ENCODE measurements at places on chromosomes 3 and 15.

DNA sequence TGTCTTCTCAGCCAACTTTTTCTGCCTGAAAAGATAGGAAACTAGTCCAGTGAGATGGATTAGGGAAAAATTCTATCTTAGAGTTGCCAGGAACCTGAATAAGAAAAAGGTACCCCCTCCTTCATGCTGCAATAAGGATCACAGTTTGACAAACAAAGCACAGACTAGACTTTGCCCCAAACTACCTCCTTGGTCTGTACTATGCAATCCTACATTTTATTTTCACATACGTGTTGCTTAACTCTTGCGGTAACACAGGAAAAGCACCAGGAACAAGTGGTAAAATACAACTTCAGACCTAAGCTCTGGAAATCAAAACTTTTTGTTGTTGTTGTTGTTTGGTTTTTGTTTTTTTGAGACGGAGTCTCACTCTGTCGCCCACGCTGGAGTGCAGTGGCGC is 11.3 kb upstream of the IL12A start:
- DNase-seq, result no peak

GRCh38 chr3:142902356-142902755 is 13.5 kb upstream of the PCOLCE2 start:
- no peak for DNase-seq

GRCh38 chr3:134650431-134651346 is at the start of gene KY:
Gene KY, minus strand, starts transcription at chr3:134651022. Its CDS starts 62 bp downstream, at chr3:134650960.
- DNase-seq, result peak; percentile 50

DNA sequence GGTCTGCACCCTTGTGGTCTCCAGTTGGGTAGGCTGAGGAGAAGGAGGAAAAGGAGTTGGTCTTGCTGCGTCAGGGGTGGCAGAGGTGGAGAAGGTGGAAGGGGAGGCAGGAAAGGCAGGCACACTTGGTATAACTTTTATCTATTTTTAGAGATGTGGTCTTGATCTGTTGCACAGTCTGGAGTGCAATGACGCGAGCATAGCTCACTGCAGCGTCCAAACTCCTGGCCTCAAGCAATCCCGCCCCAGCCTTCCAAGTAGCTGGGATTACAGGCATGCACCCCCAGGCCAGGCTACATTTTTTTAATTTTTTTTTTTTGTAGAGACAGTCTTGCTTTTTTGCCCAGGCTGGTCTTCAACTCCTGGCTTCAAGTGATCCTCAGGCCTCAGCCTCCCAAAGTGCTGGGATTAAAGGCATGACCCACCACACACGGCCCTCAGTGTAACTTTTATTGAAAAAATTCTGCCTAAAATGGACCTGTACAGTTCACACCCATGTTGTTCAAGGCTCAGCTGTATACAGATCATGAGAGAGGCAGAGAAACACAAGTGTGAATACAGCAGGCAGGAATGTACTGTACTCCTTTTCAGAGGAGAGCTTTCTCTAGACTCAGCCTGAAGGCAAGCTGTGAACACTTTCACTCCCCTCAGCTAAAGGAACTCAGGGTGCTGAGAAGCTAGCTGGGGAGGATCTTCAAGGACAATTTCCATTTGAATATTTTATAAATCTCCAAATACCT is 2.1 kb upstream of the RHOV start:
- DNase-seq, result no peak

DNA sequence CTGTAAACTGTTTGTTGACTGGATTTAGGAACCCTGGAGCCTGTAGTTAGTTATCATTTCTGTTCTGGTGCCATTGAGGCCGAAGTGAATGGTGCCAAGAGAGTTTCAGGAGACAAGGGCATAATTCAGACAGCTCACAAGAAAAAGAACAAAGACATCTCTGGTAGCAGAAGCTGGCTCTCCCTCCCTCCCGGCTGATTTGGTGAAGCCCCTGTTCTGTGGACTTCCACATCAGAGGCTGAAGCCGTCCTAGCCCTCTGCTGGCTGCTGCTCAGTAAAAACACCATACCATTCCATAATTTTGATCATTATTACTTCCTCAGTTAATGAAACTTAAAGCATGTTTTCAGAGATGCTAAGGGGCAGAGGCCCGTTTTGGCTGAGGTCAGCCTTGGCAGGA is 381.2 kb upstream of the WNT5A start:
- DNase-seq, result no peak

- DNase-seq, result no peak
Measured at GRCh38 chr3:66104535-66104934, 65.8 kb upstream of the MAGI1 start.

- no peak for DNase-seq
Measured at GRCh38 chr15:41340189-41340695, 7.6 kb downstream of the NUSAP1 start.

- DNase-seq, result no peak
Measured at GRCh38 chr15:101138913-101139880, 112.7 kb downstream of the CHSY1 start.

DNA sequence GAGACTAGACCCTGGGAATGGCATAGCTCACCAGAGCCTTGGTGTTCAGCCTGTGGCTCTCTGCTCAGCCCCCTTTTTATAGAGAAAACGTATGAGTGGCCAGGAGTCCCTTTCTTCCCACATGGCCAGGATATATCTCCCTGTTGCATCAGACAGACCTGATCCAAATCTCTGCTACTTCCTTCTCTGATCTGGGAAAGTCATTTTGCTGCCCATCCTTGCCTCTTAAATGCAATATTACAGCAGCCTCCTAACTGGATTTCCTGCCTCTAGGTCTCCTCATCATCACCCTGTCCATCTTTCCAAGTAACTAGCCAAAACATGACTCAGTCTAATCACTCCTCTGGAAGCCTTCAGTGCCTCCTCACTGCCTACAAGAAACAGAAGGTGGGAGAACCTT is 42.9 kb downstream of the CTDSPL start:
- no peak for DNase-seq

DNA sequence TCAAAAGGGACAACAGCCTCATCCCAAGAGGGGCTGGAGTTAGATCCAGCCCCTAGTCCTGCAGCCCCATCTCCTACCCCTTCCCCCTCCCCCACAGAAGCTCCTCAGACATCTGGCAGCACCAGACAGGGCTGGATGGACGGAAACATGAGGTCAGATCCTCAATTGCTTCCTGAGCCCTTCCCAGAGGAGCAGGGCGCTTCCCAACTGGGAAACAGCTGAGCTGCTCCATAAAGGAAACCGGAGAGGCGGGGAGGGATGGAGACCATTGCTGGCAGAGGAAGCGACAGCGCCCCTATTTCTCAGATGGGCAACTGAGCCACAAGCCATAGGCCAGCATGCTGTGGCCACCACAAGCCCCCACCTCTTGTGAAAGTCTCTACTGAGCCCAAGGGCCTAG is 18.3 kb upstream of the CYP11A1 start:
- no peak for DNase-seq

GRCh38 chr3:82960379-82960778 is 1198.9 kb upstream of the GBE1 start:
- no peak for DNase-seq

DNA sequence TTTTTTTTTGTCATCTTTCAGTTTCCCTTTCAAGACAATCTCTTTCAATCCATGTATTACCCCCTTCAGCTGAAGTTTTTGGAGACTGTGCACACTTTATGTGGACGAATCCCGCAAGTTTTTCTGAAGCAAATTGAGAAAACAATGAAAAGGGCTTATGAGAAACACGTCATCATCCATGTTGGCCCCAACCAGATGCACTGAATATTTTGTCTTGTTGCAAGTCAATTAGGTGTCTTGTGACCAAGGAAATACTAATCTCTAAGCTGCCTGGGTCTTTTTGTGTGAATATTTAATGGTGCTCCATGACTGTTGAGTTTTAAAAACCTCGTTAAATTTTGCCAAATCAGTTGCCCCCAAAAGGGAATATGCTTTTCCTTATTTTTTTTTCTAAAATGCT is 21.7 kb upstream of the PPP4R2 start:
- DNase-seq, result no peak

GRCh38 chr3:179541596-179541995 is 21.1 kb upstream of the ACTL6A start:
- no peak for DNase-seq

- no peak for DNase-seq
Measured at GRCh38 chr3:194871864-194872668, 186.4 kb downstream of the FAM43A start.

- DNase-seq, result no peak
Measured at GRCh38 chr3:117439812-117440211, 730.2 kb downstream of the TUSC7 start.

GRCh38 chr3:171491361-171491760 is 31.2 kb upstream of the TNIK start:
- DNase-seq, result no peak

- no peak for DNase-seq
Measured at GRCh38 chr15:22257047-22258008, 177.0 kb downstream of the OR4M2 start.

DNA sequence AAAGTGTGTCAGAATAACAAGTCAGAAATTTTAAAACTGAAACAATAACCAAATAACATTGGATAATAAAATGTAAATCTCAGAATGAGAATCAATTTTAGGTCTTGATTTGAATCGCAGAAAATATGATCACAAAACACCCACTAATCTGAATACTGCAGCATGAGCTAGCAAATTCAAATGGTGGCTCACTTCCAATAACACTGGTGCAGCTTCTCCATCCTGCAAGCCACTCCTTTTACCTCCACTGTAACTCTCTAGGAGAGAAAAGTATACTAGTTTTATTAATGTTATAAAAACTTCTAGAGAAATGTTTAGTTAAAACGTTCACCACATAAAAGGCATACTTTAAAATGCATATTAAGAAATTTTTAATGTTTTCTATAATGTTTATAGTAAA is 30.4 kb downstream of the UBE3A start:
- DNase-seq, result no peak

DNA sequence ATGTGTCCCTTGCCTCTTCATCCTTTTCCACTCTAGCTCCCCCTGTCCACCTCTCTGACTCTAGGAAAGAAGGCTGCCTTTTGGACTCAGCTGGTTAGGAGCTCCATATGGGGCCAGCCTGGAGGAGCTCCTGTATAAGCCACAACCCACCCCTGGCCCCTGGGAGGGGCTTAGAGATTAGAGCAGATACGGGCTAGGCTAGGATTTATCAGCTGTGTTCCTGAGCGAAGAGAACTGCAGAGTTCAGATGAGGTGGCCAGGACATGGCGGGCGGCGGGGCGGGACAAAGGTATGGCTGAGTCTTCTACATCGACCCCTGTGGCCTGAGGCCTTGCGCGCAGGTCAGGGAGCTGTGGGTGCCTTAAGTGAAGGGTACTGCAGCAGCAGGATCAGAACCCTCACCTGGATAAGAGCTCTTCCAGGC is 7.9 kb downstream of the NBEAL2 start:
- no peak for DNase-seq

- no peak for DNase-seq
Measured at GRCh38 chr3:122508135-122508914, 6.4 kb downstream of the KPNA1 start.

- no peak for DNase-seq
Measured at GRCh38 chr3:70970171-70970570, 613.4 kb downstream of the FOXP1 start.

- no peak for DNase-seq
Measured at GRCh38 chr3:151631946-151632345, 101.8 kb upstream of the AADACL2 start.

- DNase-seq, result no peak
Measured at GRCh38 chr15:51315726-51316125, 22.7 kb downstream of the CYP19A1 start.

DNA sequence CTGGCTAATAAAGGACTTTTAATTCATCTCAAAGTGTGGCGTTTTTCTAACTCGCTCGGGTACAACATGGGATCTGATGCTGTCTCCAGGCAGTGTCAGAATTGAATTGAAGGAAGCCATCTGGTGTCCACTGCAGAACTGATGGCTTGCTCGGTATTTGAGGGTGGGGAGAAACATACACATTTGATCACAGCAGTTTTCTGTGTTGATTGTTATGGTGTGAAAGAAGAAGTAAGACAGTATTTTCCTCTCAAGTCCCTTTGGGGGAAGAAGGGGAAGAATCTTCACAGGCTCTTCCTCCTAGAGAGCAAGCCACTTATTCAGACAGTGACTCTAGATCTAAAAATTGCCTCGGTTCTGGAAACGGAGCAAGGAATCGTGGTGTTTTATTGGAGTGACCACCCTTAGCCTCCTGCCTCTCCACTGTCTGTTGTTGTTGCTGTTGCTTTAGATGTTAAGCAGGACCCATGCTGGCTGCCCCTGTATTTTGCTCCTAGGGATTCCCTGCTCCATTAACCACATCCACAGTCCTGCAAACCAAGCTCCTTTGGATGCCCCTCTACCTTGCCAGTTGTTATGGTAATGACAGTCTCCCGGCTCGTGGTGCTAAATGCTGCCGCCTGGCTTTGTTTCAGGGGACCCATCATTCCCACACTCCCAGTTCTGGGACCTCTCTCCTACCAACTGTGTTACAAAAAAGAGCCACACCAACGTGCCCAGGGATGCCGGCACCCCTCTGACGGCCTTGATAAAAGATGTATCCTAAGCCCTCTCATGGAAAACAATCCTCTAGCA is 15.3 kb upstream of the MCCC1 start:
- DNase-seq, result no peak

DNA sequence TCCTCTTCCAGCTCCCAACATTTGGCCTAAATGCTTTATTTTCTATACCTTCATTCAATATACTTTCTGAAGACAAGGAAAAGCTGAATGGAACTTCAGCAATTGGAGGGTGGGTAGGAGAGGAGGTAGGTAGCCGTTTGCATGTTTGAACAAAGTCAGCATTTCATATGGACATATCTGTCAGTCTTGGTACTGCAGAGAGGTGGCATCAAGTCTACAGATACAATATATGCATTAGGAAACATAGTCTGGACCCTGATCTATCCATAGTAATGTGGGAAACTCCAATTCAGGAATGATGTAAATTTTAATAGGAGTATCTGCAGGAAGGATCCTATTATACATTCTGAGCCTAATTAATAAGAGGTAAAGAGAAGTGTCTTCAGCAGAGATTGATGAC is 526.4 kb downstream of the MECOM start:
- no peak for DNase-seq

- no peak for DNase-seq
Measured at GRCh38 chr3:138761002-138761401, 73.7 kb downstream of the PIK3CB start.

- no peak for DNase-seq
Measured at GRCh38 chr3:129211772-129212171, 28.1 kb upstream of the CNBP start.

DNA sequence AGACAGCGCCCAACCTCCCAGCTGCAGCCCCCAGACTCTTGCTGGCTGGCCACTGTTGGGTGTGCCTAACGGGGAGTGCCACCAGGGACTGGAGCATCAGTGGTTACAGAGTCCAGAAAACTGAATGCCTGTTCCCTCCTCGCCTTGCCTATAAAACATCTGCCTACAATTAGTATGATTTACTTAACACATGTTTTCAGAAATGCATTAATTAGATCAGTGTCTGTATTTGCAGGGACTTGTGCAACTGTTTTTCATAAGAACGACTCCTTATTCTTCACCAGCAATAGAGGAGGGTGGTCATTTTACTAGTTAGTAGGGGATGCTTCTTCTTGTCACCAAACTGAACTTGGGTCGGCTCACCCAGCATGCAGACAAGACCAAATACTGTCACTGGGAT is 248.7 kb downstream of the GABRG3 start:
- no peak for DNase-seq

DNA sequence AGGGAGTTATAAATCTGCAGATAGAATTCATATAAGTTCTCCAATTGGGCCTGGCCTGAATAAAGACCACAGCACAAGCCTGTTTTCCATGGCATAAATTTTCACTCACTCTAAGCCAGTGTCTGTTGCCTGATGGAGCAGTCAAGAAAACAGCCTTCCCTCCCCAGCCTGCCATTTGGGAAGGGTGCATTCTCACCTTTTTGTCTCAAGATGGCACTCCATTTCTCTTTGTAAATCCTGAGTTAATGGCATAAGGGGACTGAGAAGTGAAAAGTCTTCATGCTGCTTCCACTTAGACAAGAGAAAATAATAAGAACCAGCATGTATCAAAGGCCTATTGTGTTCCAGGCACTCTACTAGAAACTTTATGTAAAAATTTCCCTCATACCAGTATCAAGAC is 115.6 kb upstream of the MANF start:
- DNase-seq, result no peak

Measured in substantia nigra (tissue), 51 donors.